ENCODE measurements at places on chromosomes 1 and 21. TPM values are rescaled to one million over a fixed set of nuclear protein-coding genes. Genes with fewer than 3 reads are reported as not detected.
A peak's percentile ranks its signal among the peaks of the same experiment; 100 is the strongest.

GRCh38 chr1:153100245-153100644 is 5.9 kb upstream of the SPRR2E start:
- no peak for DNase-seq

- DNase-seq, result no peak
Observed at GRCh38 chr1:13513895-13514546, at the start of gene LRRC38. LRRC38 (minus strand) TSS chr1:13514003; CDS start chr1:13513593, 410 bp downstream.

- DNase-seq, result peak; percentile 83
Observed at GRCh38 chr1:153697191-153698019, 18.9 kb downstream of the NPR1 start.

GRCh38 chr1:241934866-241935265 is 22.7 kb upstream of the BECN2 start:
- DNase-seq, result peak; percentile 19

- DNase-seq, result no peak
Observed at GRCh38 chr1:107935396-107936064, 29.4 kb downstream of the VAV3 start.

- DNase-seq, result no peak
Observed at GRCh38 chr1:145826030-145826429, 2.0 kb downstream of the POLR3C start.

GRCh38 chr1:212752252-212752933 is 39.2 kb downstream of the NSL1 start:
- DNase-seq, result no peak

GRCh38 chr1:68046423-68046822 is 4.0 kb downstream of the DIRAS3 start:
- no peak for DNase-seq

DNA sequence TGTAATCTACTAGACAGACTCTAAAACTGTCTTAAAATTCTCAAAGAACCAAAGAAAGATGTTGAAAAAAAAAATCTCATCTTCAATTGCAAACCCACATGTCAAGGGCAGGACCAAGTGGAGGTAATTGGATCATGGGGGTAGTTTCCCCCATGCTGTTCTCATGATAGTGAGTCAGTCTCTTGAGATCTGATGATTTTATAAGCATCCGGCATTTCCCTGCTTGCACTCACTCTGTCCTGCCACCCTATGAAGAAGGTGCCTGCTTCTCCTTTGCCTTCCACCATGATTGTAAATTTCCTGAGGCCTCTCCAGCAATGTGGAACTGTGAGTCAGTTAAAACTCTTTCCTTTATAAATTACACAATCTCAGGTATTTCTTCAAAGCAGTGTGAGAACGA is 257.0 kb downstream of the HHIPL2 start:
- DNase-seq, result no peak

DNA sequence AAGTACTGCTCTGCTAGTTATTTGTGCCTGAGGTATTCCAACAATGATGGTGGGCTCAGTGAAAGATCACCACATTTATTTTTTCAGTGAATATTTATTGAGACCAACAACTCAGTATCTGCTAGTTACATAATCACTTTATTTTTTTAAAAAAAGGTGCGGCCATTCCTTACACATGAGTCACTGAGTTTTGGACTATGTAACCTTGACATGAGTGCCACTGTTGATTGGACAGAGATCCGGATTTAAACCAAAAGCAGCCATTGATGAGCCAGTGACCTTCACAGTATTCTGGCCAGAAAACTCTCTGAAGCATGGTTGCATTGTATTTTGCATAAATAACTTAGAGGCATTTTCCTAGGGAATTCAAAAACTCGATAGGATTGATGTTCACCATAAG is 79.5 kb downstream of the NUF2 start:
- DNase-seq, result no peak

DNA sequence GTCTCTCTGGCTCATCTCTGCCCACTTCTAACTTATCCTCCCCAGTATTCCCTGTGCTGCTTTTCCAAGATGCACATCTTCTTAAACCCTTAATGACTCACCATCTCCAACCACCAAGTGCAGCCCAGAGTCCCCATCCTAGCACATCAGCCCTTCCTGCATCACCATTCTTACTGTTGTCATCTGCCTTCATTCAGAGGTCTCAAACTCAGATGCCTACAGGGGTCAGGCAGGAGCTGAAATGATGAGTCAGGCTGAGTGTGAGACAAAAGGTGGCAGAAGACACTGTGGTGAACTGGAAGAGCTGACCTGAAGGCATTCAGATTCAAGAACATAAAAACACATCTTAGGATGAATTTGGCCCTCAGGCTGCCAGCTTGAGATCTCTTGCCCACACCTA is 34.6 kb downstream of the OLFML2B start:
- DNase-seq, result no peak

DNA sequence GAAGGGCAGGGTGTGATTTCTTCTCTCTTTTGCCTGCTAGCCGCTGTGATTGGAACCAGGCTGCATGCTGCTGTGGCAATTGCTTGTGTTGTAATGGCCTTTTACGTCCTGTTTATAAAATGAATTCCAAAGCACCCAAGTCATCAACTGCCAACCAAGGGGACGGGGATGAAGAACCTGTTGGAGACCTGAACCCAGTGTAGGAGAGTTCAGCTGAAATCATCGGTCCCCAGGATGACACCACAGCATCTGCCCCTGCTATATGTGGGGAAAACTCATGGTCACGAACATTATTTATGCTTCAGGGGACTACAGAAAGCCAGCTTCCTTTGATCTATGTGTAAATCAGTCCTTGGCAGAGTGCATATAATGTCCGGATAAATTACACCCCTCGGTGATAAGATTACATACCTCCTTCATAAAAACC is 3.8 kb downstream of the TMEM167B start:
- no peak for DNase-seq

DNA sequence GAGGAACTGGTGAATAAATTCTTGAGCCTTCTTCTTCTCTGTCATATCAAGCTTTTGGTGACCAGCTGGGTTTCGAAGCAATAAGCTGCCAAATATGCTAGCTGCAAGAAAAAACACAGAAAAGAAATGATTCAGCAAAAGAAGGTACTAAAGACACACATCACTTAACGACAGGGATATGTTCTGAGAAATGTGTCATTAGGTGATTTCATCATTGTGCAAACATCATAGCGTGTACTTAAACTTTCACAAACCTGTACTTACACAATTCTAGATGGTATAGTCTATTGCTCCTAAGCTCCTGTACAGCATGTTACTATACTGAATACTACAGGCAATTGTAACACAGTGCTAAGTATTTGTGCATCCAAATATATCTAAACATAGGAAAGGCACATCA is 2.9 kb upstream of the MTF1 start:
- no peak for DNase-seq

DNA sequence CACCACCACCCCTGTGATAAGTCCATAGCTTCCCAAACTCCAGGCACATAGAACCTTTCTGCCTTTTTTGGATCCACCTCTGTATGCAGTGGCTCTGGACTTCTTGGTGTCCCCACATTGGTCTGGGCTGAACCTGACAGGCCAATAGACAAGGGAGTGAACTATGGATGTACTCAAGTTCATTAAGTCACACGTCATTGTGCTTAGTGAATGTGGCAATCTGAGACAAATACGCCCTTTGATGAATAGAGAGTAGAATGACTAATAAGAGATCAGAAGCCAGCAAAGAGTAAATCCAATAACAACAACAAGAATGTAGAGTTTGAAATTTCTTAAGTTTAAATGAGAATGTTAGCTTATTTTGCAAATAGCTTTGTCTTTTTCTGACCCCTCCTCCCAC is 114.8 kb downstream of the ST6GALNAC3 start:
- no peak for DNase-seq

DNA sequence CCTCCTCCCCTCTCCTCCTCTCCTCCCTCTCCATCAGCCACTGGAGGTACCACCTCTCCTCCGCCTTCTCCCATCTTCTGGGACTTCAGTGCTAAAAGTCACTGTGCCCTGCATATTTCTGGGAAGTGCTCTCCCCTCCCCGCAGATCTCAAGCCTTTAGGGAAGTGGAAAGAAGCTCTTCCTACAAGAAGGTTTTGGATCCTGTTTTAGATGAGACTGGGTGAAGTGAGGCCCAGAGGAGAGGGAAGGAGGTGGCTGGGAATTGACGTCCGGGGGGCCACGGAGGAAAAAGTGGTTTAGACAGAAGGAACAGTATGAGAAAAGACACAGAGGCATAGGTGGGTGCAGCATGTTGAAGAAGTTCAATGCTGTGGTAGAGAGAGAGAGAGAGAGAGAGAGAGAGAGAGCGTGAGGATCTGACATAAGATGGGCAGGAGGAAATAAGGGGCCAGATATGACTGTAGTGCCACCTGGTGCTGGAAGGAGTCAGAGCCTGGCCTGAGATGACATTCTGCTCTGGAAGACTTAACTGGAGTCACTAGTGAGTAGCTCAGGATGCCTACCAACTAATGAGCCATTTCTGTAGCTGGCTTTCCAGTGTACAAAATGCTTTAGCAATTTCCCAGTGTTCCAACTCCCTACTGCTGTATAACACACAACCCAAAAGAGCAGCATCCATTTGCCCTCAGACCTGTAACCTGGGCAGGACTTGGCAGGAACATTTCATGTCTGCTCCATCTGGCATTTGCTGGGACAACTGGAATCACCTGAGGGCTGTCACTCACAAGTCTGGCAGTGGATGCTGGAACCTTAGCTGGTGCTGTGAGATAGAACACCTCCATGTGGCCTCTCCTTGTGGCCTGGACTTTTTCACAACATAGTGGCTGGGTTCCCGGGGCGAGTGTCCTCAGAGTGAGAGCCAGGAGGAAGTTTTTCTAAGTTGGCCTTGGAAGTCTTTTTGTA is 16.6 kb upstream of the ZSCAN20 start:
- DNase-seq, result peak; percentile 62

DNA sequence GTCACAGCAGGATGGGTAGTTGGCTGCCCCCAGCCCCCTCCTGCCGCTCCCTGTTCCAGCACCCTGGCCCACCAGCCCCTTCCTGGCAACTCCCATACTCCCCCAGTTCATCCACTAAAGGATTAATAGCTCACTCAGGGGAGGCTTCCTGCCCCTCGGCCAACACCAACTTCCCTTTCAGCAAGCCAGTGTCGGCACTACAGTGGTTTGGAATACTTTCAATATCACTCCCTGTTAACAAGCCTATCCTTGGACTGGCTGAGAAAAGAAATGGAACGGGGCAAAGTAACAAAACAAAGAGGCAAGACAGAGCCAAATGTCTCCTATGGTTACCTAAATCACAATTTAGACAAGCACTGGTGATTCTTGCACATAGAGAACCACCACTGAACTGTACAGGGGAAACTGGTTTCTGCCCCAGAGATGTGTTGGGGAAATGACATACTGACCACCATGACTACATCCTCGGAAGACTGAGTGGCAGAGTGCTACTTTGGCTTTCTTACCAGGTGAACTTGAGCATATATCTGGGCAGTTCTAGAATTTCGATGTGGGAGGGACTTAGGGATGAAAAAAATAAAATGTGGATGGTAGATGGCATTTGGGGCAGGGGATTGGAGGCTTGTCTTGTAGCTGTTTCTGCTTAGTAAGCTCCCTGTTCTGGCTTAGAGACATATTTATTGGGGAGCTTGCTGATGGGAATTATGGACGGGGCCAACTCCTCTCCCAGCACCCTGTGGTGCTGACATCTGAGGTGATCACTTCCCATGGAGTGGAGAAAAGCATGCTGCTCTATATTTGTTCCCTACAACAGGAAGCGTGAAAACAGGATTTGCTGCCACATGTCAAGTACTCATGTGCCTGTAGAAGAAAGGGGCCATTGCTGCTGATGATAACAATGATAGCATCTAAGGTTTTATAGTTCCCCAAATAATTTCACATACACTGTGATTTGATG is 7.1 kb upstream of the CAPN2 start:
- no peak for DNase-seq

- DNase-seq, result peak; percentile 25
Observed at GRCh38 chr21:45543371-45543709, 1.1 kb upstream of the SLC19A1 start.

GRCh38 chr1:149845416-149845815 is 54.0 kb upstream of the BOLA1 start:
- DNase-seq, result no peak

DNA sequence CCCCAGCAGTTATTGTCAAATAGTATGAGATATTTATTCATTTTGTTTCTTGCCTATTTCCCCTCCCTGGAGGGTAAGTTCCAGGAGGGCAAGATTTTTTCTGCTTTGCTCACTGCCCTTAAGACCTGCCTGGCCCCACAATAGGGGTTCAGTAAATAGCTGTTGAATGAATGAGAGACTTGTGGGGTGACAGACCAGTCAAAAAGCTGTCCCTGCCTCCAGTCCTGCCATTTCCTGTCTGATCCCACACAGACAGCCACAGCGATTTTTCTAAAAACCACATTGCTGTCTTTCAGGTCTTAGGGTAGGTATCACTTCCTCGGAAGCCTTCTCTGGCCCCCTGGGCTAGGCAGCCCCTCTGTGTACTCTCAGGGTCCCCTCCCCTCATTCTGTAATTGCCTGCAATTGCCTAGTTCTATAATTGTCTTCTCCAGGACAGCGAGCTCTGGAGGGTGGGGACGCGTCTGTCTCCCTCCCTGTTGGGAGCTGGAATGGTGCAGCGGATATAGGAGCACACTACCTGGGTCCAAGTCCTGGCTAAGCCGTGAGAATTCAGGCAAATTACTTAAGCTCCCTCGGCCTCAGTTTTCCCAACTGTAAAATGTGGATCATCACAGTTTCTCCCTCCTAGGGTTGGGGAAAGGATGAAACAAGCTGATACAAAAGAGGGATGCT is 1.8 kb upstream of the EXTL1 start:
- DNase-seq, result no peak

- no peak for DNase-seq
Observed at GRCh38 chr1:164707868-164708331, 148.9 kb downstream of the PBX1 start.

DNA sequence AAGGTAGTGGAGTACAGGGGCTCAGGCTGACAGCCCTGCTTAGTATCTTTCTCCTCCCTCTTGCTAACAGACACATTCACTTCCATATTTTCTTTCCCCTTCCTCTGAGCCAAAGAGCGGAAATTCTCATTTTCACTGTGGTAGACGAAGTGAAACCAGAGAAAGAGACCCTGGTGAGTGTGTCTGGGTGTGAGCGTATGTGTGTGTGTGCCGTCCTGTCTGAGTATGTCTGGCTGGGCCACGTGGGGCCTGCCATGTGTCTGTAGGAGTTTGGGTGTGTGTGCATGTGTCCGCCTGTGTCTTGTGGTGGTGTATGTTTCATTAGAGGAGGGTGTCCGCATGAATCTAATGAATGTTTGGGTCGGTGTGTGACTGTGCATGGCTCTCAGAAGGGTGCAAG is 1.7 kb downstream of the COL8A2 start:
- no peak for DNase-seq

Gene CALML6
- total RNA-seq, result 0.13 TPM

Gene PTPN22
- total RNA-seq, result 2.1 TPM

Gene FBXO28
- 23.9 TPM for total RNA-seq

Gene RXFP4
- total RNA-seq, result not detected

Gene SELL
- total RNA-seq, result 0.56 TPM

Gene KANK4
- 0.15 TPM for total RNA-seq

Gene PGLYRP3
- total RNA-seq, result not detected

Gene KRTAP21-2
- not detected for total RNA-seq

Gene MTX1
- total RNA-seq, result 25.9 TPM

Gene LCE3D
- total RNA-seq, result not detected

Gene RAP1GAP
- total RNA-seq, result 3.6 TPM

Gene CELA3B
- total RNA-seq, result 2.6 TPM

Gene GATAD2B
- 55.8 TPM for total RNA-seq

Data from ovary (tissue), 10 donors.